Stomach (tissue), 19 donors: ENCODE measurements at places on chromosomes 4 and X. TPM values are rescaled to one million over a fixed set of nuclear protein-coding genes. Genes with fewer than 3 reads are reported as not detected.

Gene MID1
- total RNA-seq = 12.5 TPM

Gene REPS2
- 22.5 TPM for total RNA-seq

Gene CLGN
- 0.45 TPM for total RNA-seq

- peaks cover 2% of the 10 kb centered on the region for H3K36me3 ChIP-seq
- no peaks in the 10 kb centered on the region for H3K4me1 ChIP-seq
- H3K27me3 ChIP-seq = no peaks in the 10 kb centered on the region
- H3K27ac ChIP-seq = no peak overlapping the region
Measured at GRCh38 chr4:5747738-5748375, 36.9 kb downstream of the EVC start.

DNA sequence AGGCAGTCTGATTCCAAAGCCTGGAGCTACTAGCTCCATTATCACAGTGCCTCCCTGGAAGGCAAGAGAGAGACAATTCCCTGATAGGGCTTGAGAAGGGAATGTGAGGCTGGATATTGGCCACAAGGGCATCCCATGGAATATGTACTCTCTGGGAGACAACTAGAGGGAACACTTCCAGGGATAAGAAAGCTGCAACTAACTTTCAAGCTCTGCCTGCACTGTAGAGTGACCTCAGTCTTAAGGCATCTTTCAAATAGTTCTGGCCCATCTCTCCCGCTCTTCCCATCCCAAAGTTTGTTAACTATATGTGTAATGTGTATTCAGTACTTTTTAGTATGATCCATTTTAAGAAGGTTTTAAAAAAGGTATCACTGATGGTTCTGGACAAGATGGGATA is 13.1 kb upstream of the RNF212 start:
- H3K27ac ChIP-seq = no peak overlapping the region
- peaks cover 10% of the 10 kb centered on the region for H3K27me3 ChIP-seq
